Left ventricle myocardium superior (tissue), 1 donor: ENCODE measurements at places on chromosomes 13 and 19. TPM values are rescaled to one million over a fixed set of nuclear protein-coding genes. Genes with fewer than 3 reads are reported as not detected.

The LPAR6 gene
- total RNA-seq = 13.2 TPM

The HPN gene
- 9.8 TPM for total RNA-seq

The MIA gene
- 1.1 TPM for total RNA-seq

The SIX5 gene
- total RNA-seq = 26.1 TPM

The ZNF681 gene
- total RNA-seq = 0.30 TPM

The JSRP1 gene
- not detected for total RNA-seq

The ETV2 gene
- 0.27 TPM for total RNA-seq

The SEMA6B gene
- total RNA-seq = 15.7 TPM

DNA sequence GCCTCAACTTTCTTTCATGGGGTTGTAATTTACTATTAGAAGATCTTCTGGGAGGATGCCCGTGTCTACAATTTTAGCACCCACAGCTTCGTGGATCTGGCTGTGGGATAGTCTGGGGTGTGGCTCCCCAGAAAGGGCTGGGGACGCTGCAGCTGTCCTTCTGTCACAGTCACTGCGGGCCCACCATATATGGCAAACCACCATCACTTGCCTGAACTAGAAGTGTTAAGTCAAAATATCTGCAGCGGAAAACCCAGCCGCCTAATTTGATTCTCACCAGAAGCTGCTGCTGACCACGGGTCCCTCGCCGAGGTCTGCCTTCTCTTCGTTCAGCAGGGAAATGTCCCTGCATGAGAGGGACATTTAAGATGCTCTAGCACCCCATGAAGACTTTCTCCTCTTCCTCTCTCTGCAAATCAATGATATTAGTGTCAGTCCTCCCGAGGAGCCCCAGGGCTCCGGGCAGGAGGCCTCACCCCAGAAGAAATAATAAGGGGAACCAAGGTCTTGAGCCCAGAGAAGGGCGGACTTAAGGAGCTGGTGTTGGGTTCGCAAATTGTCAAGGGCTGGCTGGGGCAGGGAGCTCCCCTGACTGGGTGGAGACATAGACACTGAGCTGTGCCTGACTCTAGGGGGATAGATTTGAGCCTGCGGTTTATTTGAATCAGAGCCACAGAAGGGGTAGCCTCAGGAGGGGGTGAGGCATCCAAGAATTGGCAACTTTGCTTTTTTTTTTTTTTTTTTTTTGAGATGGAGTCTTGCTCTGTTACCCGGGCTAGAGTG lies 3.0 kb upstream of the MATK start:
- DNase-seq = no peak

- DNase-seq = no peak
These were observed 1.9 kb downstream of the NFKBIB start for GRCh38 chr19:38901683-38902082.

DNA sequence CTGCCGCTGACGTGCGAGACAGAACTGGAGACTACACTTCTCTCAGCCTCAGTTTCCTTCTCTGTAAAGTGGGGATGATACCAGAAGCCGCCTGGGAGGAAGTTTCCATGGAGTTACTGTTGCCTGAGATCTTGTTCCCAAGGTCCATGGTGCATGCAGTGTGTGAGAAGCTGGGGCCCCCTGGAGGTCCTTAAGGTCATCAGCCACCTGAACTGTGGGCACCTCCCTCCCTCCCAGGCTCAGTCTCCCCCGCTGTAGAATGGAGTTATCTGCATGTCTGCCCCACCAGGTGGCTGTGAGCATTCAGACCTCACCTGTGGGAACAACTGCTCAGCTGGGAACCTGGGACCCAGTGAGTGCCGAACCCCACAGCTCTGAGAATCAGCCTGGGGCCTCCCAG lies 2.7 kb downstream of the CRX start:
- DNase-seq = no peak

- no peak for DNase-seq
These were observed 2.4 kb upstream of the SBK2 start for GRCh38 chr19:55539090-55539984.

GRCh38 chr13:54574791-54575190 lies 1546.2 kb downstream of the OLFM4 start:
- no peak for DNase-seq

DNA sequence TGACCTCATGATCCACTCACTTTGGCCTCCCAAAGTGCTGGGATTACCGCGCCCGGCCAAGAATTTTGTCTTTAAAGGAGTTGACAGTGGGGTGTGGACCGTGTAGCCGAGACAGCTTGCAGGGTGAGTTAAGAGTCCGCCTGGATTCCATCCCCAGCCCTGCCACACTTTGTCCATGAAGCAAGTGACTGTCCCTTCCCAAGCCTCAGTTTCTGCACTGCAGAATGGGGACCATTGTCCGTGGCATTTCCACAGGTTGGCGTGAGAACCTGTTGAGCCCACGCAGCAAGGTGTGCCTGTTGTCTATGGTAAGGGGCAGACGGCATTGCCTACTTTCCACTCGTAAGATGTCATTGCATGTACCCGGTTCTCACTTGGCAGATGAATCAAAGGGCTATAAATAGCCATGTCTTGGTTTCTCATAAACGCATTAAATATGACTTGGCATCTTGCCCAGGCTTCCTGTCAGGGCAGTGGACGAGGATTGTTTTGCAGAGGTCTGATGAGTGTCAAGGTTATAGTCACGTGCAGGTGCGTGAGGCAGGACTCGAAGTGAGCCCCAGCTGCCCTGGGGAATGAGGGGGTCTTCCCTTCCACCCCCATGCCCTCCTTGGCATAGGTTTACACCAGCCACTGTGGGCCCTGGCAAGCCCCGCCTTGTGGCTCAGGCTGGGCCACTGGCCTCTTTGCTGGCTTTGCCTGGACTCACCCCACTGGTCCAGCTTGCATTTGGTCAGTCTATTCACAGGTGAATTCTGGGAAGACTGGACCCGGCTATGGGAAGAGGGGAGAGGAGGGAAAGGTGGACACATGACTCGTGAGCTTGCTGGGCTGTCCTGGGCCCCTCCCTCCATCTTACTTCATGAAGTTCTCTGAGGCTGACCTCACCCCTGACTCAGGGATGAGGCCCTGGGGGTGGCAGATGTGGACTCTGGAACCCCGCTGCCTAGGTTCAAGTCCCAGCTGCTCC lies 14.6 kb downstream of the FAM187B start:
- DNase-seq = peak; percentile 47

DNA sequence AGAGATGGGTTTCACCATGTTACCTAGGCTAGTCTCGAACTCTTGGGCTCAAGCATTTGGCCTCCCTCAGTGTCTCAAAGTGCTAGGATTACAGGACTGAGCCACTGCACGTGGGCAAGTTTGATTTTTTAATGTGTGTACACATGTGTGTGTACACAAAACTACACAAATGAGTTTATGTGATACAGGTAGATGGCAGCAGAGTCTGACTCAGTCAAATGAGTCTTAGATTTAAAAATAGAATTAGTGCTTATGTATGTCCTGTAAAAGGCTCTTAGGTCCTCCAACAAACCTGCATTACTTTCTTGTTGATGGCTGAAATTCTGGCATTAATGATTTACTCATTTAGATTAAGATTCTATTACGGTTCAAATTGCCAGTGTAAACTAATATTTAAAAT lies 293.7 kb downstream of the PCDH17 start:
- DNase-seq = no peak

- DNase-seq = no peak
These were observed 11.6 kb upstream of the FPR3 start for GRCh38 chr19:51783372-51783771.

DNA sequence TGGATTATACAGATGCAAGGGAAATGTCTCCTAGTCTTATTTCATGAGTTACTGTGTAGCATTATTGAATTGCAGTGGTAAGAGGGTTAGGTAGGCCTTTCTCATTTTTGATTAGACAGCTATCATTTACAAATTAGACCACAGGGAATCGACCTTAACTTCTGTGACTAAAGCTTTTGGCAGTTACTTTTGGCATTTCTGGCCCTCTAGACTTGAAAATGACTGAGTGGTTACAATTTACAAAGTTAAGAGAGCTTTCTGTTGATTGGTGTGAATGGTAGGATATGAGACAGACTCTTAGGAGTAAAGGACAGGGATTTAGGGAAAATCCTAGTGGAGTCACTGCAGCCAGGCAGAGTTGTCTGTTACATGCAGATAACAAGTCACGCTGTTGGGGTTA lies 86.1 kb downstream of the GGACT start:
- no peak for DNase-seq

DNA sequence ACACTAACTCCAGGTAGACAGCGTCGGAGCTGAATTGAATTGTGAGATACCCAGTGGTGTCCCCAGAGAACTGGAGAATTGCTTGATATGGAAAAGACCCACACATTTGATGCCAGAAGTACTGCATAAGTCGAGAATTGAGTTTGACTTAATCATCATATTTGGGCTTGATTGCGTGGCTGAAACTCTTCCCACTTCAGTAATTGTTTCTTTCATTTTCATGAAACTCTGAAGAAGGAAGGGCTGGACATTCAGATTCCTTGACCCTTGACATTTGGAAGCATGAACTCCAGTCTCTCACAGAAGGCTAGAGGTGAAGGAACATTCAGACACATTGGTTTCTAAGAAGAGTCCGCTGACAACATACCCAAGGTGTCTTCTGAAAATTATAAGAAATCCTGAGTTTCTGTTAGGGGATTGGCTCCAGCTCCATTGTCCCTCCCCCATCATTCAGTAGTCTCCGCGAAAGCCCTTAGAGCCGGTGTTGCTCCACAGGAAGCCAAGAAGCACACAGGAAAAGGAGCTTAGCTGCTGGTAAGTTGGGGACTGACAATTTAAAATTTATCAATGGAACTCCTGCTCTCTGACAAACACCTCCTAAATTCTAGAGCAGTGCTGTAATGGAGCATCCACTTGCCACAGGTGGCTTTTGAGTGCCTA lies at the start of gene FPR2:
TSS of gene FPR2 (plus strand) at position 484 of the 660 bp plus-strand sequence. CDS start 7,479 bp downstream, outside the sequence.
- DNase-seq = no peak

- DNase-seq = no peak
These were observed 8.8 kb downstream of the PRR22 start for GRCh38 chr19:5775668-5776309.

DNA sequence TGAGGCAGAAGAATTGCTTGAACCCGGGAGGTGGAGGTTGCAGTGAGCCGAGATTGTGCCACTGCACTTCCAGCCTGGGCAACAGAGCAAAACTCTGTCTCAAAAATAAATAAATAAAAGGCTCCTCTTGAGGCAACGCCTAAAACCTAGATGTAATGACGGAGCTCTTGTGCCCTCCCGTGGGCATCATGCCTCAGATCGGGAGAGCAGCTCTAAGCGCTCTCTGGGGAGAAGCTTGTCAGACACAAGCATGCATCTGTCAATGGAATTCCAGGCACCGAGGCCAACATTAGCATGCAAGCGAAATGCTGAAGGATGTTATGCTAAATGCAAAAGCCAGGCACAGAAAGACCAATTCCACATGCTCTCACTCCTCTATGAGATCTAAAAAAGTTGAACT lies 45.6 kb upstream of the MRI1 start:
- peak; percentile 66 for DNase-seq

- no peak for DNase-seq
These were observed 2.8 kb upstream of the KANK2 start for GRCh38 chr19:11200015-11200574.

GRCh38 chr19:54616057-54616456 lies 14.2 kb upstream of the LILRB1 start:
- DNase-seq = no peak

DNA sequence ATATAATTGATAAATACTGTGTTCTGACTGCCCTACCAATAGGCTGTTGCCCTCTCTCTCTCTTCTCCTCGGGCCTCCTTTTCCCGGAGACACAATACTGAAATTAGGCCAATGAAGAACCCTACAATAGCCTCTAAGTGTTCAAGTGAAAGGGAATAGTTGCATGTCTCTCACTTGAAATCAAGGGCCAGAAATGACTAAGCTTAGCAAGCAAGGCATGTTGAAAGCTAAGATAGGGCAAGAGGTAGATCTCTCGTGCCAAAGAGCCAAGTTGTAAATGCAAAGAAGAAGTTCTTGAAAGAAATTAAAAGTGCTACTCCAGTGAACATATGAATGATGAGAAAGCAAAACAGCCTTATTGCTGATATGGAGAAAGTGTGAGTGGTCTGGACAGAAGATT lies 13.3 kb downstream of the KATNAL1 start:
- no peak for DNase-seq

- DNase-seq = no peak
These were observed 52.9 kb downstream of the KLF2 start for GRCh38 chr19:16377521-16377920.

DNA sequence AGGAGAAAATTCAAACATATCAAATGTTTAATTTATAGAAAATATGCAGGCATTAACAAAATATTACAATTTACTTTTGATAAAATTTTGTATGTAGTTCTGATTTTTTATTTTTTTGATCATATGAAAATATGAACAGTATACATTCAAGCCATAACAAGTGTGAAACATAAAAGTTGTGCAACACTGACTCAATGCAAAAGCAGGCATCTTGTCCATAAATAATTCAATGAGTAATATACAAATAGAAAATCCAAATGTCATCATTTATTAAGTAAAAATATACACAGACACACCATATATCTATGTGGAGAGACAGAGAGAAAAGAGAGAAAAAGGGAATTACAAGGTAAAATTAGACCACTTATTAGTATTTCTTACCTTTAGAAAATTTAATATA lies 1183.9 kb downstream of the SLITRK1 start:
- DNase-seq = no peak
